ENCODE measurements at places on chromosomes 13 and 19.

- DNase-seq = no peak
Measured at GRCh38 chr13:96082640-96083039, 7.3 kb upstream of the HS6ST3 start.

DNA sequence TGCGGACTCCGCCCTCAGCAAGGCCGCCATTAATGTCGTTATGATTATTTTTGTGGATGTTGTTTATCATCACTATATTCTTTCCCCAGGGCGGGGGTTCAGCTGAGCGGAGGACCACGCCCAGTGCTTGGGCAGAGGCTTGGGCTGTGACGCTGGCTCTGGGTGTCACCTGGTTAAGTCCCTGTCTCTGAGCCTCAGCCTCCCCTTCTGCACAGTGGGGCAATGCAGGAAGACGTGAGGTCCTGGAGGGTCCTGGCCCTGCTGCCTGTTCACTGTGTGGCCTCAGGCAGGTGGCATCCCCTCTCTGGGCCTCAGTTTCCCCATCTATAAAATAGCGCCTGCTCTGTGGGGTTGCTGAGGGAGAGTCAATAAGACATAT, 32.5 kb downstream of the NFIC start:
- DNase-seq = no peak

- DNase-seq = no peak
Measured at GRCh38 chr19:49469828-49470614, 4.0 kb upstream of the FLT3LG start.

GRCh38 chr19:20482721-20483120, 82.9 kb downstream of the ZNF737 start:
- no peak for DNase-seq

GRCh38 chr13:68851026-68851425, 1256.6 kb upstream of the ATXN8OS start:
- DNase-seq = no peak

DNA sequence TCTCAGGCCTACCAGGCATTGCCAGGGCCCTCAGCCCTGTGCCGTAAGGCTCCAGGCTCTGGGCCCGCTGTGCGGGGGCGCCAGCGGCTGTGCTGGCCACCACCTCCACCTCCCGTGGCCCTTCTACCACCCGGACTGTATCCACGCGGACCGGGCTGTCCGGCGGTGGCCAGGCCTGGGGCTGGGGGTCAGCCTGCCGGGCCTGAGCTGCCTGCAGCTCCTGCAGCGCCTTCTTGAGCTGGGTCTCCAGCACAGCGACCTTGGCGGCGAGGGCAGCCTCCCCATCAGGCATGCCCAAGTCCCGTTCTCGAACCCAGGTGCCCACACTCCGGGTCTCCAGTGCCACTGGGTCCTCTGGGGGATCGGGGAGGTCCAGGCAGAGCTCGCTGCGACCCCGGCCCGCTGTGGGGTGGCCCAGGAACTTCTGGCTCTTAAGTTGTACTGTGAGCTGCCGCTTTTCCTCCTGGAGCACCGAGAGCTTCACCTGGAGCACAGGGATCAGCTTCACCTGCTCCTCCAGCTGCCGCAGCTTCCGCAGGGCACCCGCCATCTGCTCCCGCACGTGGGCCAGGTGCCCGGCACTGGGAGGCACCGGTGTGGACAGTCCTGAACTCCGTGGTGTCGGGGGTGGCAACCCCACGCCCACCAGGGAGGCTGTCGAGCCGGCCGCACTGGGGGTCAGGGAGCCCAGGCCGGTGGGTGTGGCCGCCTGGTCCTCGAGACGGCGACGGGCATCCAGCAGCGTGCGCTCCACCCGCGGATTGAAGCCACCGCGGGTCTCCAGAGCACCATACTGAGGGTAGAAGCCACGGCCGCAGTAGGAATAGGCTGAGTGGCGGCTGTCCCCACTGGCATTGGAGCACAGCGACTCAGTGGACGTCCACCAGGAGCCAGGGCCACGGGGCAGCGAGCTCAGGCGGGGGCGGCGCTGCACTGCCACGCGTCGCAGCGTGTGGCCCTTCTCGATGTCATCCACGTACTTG, 4.1 kb downstream of the KANK2 start:
- DNase-seq = no peak

- peak; percentile 23 for DNase-seq
Measured at GRCh38 chr13:51154029-51154555, 43.0 kb upstream of the C13orf42 start.

- DNase-seq = no peak
Measured at GRCh38 chr13:36431204-36432105, 840 bp upstream of the CCNA1 start.

GRCh38 chr13:101065329-101065728, 351.0 kb downstream of the NALCN start:
- DNase-seq = no peak

DNA sequence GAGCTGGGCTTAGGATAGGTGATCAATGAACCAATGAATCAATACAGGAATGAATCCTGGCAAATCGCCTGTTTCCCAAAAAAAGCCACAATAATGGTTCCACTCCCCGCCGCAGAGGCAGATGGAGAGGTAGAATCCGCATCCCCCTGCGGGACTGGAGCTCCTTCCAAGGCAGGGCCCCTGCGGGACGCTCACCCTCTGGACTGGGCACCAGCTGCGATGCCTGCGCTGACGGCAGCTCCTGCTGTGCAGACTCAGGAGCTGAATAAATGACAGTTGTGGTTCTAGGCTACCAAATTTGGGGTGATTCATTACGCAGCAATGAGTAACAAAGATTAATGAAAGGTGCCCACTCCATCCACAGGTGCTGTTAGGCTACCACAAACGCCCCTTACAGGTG, 8.8 kb upstream of the CDC34 start:
- no peak for DNase-seq

DNA sequence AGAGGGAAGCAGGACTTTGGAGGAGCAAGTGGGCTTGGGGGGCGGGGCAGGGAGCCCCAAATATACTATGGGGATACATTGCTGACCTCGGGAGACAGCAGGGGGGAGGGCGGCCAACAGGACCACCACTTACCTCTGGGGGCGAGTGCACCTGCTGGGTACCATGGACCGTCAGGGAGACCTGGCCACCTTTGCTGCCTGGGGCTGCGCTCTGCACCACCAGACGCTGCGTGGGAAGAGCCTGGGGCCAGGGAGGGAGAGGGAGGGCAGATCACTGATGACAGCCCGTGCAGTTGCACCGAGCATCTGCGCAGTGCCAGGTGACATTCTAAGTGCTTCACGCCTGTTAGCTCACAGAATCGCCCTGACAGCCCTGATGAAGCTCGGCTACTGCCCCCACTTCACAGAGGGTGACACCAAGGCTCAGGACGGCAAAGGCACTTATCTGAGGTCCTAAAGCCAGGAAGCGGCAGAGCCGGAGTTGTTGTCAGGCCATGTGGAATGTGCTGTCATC, 24.1 kb downstream of the RFX1 start:
- DNase-seq = no peak

DNA sequence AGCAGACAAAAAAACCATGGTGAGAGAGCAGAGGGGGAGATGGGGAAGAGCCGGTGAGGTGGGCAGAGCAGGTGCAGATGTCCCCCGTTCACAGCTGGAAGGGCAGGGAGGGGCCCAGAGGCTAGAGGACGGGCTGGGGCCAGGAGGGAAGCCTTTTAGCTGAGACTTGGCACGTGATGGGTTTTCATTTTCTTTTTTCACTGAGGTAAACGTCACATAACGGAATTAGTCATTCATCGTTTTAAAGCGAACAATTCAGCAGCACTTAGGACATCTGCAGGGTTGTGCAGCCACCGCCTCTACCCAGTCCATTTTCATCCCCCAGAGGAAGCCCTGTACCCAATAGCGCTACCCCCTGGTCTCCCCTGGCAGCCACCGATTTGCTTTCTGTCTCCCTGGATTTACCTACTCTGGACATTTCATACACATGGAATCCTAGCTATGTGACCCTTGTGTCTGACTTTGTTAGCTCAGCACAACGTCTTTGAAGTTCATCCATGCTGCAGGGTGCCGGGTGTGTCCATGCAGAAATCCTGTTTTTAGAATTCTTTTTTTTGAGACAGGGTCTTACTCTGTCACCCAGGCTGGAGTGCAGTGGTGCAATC, 16.0 kb upstream of the EMC10 start:
- DNase-seq = no peak

Measured in AG09319 (cell line).